Activated CD4-positive, alpha-beta T cell treated with anti-CD3 and anti-CD28 coated beads for 24 hours (primary cell): ENCODE measurements at places on chromosomes 16 and 17.

GRCh38 chr16:89498839-89499238 lies 8.5 kb upstream of the ANKRD11 start:
- no peak for DNase-seq

DNA sequence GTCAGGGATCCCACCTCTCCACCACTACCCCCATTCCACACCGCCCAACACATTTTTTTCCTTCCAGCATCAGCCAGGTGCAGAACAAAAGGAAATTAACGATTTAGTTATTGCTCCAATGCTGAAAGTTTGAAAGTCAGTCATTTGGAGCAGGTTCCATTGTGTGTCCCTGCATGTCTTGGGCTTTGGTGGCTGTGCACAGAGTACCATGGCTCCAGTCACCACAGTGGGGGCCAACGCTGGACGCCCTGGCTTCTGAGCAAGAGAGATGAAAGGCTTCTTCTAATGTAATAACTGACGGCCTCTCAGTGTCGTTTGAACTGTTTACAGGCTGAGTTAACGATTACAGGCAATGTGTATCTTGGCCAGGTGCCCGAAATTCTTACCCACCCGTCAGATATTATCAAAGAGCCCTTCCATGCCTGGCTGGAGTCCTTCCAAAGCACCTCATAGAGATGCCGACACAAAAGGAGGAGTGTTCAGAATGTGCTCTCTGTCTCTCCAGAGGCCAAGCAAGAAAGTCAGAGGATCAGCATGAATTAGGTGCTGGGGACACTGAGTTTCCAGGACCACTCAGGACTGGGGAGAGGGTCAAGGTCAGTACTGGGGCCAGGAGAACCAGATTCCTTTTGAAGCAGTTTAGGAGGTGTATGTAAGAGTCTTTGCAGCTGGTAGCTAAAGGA lies 25.9 kb downstream of the RNF43 start:
- no peak for DNase-seq

DNA sequence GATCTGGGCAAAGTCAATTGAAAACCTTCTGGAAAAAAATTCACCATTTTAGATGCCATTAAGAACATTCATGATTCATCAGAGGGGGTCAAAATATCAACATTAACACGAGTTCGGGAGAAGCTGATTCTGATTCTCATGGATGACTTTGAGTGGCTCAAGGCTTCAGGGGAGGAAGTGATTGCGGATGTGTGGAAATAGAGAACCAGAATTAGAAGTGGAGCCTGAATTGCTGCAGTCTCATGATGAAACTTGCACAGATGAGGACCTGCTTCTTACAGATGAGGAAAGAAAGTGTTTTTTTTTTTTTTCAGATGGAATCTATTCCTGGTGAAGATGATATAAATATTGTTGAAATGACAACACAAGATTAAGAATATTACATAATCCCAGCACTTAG lies 12.9 kb downstream of the ITGAX start:
- no peak for DNase-seq

DNA sequence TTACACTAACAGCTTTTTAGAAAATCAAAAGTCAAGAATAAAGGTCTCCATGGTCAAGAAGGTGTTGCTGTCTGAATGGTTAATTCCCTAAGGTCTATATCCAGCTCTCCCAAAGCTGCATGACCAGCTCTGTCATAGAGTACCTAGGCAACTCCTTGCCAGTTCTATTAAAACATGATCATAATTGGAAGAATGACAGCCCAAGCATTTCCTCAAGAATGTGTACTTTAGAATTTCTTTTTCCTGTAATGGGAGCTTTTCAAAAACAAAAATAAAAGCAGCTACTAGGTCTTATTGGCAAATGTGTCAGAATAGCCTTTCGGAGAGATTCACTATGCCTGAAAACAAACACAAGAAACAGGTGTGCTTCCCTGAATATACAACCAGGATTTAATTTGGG lies 7.9 kb downstream of the SPOP start:
- DNase-seq = no peak

DNA sequence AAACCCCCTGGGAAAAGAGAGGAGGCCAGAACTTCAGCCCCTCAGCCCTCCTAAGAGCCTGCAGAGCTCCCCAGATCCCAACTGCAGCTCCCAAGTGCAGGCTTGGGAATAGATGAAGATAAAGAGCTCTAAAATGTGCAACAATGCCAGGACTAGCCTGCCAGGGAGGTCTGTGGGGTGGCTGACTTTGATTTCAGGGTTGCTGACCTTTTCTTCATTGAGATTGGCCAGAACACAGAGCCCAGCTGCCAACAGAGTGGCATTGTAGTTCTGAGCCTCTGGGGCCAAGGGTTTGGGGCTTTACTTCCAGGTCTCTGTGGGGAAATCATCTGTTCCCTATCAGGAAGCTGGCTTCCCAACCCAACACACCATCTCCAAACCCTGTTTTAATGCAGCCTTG lies 120.6 kb downstream of the COPRS start:
- DNase-seq = no peak

- no peak for DNase-seq
Observed at GRCh38 chr17:20952183-20952582, 90.6 kb downstream of the USP22 start.

DNA sequence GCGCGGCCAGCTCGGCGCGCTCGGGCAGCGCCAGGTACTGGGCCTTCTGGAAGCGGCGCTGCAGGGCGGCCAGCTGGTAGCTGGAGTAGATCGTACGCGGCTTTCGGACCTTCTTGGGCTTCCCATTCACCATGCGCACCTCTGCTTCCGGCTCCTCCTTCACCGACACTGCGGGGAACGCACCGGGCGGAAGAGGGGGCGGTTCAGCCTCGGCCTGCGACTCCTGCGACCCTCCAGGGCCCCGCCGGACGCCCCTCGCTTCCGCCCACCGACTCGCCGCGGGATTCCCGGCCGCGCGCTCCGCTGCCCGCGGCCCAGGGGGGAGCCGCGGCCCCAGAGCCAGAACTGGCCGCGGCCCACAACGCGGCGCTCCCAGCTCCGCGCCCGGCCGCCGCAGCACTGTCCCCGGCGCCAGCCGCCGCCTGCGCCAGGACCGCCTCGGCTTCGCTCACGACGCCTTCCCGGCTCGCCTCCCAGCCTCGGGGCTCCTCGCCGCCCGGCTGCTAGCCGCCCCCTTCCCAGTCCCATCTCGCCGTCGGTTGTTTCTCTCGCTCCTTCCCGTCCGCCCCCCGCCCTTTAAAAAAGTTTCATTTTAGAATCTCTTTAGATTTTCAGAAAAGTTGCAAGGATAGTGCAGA lies 1.5 kb downstream of the DLX3 start:
- no peak for DNase-seq

- DNase-seq = no peak
Observed at GRCh38 chr17:1515640-1516387, 598 bp downstream of the INPP5K start.

GRCh38 chr17:36532435-36532975 lies 2.2 kb downstream of the MYO19 start:
- no peak for DNase-seq

DNA sequence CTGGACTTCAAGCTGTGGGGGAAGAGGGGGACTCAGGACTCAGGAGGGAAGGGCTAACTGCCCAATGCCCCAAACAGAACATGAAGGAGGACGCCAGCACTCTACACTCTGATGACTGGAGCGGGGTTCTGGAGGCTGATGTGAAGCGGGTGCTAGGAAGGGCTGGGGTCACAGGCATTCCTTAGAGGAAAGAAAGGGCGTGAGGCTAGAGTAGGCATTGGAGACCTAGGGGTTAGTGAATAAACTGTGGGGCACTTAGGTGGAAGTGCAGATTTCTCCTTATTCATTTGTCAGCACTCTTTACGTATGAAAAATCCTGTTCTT lies 760 bp upstream of the LMF1 start:
- DNase-seq = no peak

DNA sequence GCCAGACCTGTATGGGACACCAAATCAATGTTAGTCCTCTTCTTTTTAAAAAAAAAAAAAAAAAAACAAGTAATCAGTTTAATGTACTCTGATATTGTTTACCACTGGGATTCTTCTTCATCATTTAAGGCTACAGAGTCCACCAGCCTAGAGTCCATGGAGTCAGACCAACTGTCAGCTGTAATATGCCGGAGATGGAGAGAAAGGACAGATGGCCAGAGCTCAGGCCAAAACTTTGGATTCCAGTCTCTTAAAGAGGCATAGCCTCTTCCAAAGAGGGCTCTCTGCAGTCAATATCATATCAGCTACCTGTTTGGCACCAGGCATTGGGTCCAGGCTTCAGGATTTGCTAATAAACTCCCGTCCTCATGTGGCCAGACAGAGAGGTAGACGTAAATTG lies 469.6 kb upstream of the HSBP1 start:
- DNase-seq = no peak
